ENCODE measurements at places on chromosomes 3 and 15.

DNA sequence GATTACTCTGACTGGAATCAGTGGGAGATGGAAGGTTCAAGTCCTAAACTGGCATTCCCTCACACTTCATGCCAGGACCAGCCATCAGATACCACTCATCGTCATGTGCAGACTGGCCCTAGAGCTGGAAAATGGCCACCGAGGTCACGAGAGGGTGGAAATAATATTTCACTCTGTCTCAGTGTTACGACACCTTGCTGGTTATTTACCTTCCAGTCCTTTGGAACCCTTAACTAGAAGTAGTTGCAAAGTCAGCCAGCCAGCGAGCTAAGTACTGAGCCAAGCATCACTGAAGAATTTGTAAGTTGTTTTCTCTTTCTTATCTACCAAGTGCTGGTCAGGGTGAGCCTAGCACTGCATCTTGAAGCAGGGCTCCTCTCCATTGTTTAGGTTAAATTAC lies 309.9 kb upstream of the RASGRP1 start:
- no peak for DNase-seq

GRCh38 chr3:195260280-195260905 lies 10.6 kb downstream of the XXYLT1 start:
- DNase-seq, result peak; percentile 24

DNA sequence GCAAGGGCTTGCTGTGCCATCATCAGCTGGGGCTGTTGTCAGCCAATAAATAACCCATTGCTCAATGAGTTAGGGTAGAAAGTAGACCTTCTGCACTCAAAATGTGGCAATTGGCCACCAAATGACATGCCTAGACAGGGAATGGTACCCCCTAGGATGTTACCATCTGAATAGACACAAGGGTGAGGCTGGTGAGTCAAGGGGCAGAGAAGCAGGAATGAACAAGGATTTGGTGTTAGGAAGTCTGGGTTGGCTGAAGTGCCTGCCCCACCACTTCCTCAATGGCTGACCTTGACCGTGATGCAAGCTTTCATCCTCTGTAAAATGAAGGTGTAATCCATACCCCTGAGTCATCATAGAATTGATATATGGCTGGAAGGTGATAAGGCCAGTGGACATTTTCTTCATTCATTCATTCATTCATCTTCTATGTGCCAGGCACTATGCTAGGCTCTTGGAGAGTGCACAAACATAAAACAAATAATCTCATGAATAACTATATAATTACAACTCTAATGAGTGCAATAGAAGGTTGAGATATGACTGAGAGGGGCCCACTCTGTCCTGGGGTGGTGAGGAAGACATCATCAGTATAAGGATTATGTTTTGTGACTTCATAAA lies 4.4 kb upstream of the CA12 start:
- DNase-seq, result no peak

GRCh38 chr3:155356594-155357370 lies 63.3 kb upstream of the STRIT1 start:
- no peak for DNase-seq

- no peak for DNase-seq
Measured at GRCh38 chr15:88629071-88629470, 7.9 kb downstream of the AEN start.

GRCh38 chr3:119417771-119418512 lies 45.5 kb downstream of the TMEM39A start:
- DNase-seq, result no peak

DNA sequence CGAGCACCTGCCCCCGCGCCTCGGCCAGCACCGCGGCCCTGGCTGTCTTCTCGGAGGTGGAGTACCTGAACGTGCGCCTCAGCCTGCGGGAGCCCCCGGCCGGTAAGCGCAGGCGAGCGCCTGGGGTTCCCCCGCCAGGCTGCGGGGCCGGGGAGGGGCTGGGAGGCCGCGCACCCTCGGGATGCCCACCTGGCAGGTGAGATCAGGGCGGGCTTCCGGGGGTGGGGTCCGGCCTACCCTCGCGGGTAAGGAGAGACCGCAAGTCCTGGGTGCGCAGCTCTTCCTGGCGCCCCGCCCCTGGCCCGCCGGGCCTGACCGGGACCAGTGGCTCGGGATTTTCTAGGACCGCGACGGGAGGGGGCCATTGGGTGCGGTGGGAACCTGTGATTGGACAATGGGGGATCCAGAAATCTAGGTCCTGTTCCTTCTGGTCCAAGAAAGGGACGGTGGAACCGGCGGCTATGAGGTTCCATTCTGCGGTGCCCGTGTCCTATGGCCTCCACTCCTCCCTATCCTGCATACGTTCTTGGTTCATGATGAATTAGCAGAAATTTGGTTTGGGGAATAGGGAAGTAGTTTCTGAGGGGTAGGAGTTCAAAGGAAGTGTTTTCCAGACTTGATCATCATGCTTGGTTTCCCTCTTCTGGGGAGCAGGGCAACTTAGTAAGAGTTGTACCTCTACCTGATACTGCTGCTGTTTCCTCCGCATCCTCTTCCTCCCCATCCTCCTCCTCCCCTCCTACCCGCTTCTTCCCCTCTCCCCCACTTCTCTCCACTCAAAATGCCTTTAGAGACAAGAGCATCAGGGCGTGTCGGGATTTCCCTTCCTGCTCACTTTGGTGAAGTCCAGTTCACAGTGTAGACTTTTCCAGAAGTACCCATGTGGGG lies 808 bp downstream of the ARRDC4 start:
- DNase-seq, result peak; percentile 22

DNA sequence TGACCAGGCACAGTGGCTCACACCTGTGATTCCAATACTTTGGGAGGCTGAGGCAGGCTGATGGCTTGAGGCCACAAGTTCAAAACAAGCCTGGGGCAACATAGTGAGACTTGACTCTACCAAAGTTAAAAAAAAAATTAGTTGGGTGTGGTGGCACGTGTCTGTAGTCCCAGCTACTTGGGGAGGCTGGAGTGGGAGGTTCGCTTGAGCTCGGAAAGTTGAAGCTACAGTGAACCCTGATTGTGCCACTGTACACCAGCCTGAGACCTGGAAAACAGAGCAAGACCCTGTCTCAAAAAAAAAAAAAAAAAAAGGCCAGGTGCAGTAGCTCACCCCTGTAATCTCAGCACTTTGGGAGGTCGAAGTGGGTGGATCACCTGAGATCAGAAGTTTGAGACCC lies 3.1 kb downstream of the CDC25A start:
- no peak for DNase-seq

- no peak for DNase-seq
Measured at GRCh38 chr3:178712247-178712646, 176.0 kb downstream of the KCNMB2 start.

GRCh38 chr15:67107014-67107812 lies 41.8 kb downstream of the SMAD3 start:
- DNase-seq, result peak; percentile 100

DNA sequence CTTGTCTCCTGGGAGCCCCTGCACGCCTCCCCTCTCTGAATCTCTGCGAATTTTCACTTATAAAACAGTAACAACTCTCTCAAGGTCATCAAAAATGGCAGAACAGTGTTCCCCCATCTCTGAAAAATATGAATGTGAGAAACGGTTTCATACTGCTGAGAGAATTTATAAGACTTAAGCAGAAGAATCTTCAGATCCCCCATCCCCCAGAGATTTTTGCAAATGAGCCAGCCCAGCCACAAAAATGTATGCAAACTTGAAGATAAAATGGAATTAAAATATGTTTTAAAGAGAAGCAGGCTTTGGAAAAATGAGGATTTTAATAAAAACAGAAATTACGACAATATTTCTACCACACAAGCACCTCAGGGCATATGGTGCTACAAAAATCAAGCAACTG lies 173.0 kb downstream of the STT3B start:
- DNase-seq, result no peak

DNA sequence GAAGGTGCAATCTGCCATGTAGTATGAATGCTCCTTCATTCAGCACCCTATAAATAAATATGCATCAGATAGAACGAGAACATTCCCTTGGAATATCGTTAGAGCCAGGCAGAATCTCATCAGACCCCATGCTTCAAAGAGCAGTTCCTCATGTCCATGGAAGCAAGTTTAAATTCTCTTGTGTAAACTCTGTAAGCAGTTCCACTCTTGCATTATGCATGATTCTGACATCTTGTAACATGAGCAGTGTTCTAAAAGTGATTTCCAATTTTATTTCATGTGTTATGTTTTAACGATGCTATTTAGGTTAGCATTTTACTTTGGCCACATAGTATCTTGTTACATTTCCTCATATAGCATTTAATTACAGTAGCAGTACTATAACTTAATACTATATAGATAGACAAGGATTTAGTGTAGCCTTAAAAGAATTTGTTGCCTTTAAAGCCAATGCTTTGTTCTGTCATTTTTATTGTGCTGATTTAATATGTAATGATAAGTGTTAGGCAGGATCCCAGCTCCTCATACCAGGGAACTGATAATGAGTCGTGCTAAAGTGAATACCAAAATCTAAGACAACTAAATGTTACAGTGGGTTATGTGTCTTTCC lies 161.2 kb upstream of the NECTIN3 start:
- DNase-seq, result no peak

DNA sequence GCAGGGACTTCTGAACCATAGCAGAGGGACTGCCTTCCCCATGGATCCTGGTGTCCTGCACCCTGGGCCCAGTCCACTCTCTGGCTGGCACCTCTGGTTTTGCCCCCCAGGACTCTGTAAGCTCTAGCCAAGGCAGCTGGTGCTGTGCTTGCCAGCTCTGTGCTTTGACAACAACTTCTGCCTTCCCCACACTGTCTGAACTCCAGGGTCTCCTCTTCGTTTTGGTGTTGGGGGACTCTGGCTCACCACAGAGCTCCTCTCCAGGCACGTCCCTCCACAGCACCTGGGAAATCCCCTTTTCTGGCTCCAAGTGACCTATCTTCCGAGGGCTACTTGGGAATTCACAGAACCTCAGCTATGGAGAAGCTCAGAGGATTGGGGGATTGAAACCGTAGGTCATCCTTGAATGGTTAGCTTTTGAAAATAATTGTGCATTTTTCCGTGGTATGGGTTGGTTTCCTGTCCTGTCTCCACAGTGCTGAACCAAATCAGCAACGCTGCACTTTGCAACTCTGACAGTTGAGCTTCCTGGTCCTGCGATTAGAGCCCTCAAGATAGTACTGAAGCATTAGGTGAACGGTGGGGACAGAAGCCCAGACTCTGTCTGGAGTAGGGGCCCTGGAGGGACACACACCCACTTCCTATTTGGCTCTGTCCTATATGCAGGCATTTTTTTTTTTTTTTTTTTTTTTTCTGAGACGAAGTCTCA lies 152.4 kb downstream of the APBA2 start:
- no peak for DNase-seq

DNA sequence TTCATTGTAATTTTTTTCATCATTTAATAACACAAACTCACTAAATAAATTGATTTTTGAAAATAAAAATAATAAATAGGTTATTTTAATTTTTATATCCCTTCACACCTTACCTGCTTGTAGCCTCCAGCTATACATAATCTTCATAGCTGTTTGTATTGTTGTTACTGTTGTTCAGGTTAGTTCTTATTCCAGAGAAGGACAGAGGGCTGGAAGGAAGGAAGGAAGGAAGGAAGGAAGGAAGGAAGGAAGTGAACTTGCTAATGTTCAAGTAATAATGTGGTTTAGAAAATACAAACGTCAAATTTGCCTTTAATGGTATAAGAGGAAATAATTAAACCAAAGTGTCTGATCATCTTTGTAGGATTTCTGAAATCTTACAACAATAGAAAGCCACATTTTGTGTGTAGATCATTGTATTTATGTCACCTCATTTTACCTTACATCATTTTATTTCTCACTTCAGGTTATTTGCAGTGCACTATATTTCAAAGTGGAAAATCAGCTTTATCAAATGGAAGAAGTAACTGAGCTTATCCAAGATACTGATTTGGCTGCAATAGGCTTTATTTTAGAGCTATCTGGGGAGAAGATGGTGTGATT lies 660.0 kb upstream of the CCDC54 start:
- no peak for DNase-seq

- no peak for DNase-seq
Measured at GRCh38 chr15:29087521-29088285, 181.9 kb downstream of the NSMCE3 start.

- peak; percentile 95 for DNase-seq
Measured at GRCh38 chr15:36358094-36358493, 221.3 kb upstream of the CDIN1 start.

GRCh38 chr3:197219619-197220018 lies 78.8 kb downstream of the DLG1 start:
- no peak for DNase-seq

GRCh38 chr3:116569611-116570010 lies 124.3 kb upstream of the LSAMP start:
- DNase-seq, result peak; percentile 0

GRCh38 chr3:183386651-183387050 lies 41.8 kb downstream of the MCF2L2 start:
- DNase-seq, result no peak

- DNase-seq, result no peak
Measured at GRCh38 chr3:85586018-85586417, 627.2 kb downstream of the CADM2 start.

- no peak for DNase-seq
Measured at GRCh38 chr3:161430307-161430706, 59.0 kb upstream of the SPTSSB start.

- DNase-seq, result no peak
Measured at GRCh38 chr15:72271221-72271620, 1.1 kb downstream of the PARP6 start.

DNA sequence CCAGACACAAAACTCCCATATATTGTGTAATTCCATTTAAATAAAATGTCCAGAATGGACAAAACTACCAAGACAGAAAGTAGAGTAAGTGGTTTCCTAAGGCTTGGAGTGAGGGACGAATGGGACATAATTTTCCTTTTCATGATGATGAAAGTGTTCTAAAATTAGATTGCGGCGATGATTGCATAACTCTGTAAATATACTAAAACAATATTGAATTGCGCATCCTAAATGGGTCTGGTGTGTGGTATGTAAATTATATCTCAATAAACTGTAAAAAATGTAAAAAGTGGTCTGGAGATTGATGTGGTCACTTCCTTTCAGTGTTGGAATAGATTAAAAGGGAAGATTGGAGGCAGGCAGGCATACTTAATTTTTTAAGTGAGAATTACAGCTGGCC lies 105.9 kb upstream of the KCNAB1 start:
- DNase-seq, result no peak

DNA sequence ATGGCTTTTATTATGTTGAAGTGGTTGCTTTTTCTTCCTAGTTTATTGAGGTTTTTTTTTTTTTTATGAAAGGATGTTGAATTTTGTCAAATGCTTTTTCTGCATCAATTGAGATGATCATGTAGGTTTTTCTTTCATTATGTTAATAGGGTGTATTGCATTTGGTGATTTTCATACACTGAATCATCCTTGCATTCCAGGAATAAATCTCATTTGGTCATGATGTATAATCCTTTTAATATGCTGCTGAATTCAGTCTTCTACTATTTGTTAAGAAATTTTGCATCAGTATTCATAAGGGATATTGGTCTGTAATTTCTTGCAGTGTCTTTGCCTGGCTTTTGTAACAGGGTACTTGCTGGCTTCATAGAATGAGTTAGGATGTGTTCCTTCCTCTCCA lies 11.5 kb upstream of the CLRN1 start:
- no peak for DNase-seq

- DNase-seq, result no peak
Measured at GRCh38 chr3:13018561-13019242, 54.5 kb downstream of the IQSEC1 start.

DNA sequence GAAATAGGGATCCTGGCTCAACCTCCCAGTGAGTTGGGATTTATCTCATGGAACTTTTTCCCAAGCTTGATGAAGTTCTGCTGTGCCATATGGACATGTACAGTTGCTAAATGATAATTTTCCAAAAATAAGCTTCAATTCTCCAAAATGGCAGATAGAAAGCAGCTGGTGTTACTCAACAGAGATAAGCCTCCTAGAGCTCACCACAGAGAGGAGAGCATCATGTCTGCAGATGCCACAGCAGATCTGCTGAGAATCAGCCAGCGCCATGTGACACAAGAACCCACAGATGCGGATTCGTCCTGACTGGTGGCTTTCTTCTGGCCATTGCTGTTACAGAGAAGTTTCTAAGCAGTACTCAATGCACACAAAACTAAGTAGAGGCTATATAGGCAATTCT lies 50.6 kb downstream of the AGTR1 start:
- DNase-seq, result no peak

Measured in fibroblast of mammary gland (primary cell).